ENCODE measurements at places on chromosomes 3 and 15.
A peak's percentile ranks its signal among the peaks of the same experiment; 100 is the strongest.

DNA sequence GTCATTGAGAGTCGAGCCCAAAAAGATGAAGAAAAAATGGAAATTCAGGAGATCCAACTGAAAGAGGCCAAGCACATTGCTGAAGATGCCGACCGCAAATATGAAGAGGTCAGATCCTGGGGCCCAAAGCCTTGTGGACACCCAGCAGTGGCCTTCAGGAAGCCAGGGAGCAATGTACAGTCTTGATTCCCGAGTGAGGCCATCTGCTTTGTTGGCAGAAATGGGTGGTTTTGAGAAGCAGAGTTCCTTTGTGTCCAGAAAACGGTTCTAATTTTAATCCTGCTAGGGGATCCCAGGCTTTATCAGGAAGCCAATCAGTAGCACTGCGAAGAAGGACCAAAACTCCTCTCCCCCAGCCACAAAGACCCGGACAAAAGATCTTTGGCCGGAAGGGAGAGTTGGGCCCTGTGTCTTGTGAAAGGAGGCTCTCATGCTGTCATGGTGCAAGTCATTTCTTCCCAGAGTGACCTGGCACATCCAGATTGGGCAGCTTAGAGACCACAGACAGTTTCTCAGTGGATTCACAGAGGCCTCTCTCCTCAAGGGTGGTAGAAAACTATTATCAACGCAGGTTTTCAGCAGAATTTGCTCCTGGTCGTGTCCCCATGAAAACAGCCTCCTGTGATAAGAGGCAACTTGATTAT, 17.1 kb downstream of the TPM1 start:
- no peak for DNase-seq

GRCh38 chr3:73432023-73432705, 192.6 kb downstream of the PDZRN3 start:
- DNase-seq, result peak; percentile 73

DNA sequence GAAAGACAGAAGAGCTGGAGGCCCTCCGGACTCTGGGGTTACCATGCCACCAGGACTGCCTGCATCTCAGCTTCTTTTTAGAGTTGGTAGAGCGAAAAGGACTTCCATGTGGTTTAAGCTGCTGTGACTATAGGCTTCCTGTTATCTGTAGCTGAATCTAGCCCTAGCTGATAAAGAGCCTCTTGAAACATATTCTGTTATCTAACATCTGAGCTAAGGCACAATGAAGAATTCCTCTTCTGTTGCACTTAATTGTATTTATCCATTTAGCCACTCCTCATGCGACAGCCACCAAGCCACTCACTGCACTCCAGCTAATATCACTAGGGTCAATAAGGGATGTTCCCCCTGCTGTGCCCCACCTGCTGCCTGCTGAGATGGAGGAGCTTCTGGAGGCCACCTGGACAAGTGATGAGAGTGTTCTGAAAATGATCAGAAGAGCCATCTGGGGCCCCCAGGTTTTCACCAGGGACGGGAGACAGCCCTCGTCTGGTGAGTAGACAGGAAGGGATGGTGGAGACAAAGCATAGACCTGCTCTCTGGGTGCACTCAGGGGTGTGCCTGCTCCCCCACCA, 94.6 kb upstream of the PLXNA1 start:
- DNase-seq, result no peak

DNA sequence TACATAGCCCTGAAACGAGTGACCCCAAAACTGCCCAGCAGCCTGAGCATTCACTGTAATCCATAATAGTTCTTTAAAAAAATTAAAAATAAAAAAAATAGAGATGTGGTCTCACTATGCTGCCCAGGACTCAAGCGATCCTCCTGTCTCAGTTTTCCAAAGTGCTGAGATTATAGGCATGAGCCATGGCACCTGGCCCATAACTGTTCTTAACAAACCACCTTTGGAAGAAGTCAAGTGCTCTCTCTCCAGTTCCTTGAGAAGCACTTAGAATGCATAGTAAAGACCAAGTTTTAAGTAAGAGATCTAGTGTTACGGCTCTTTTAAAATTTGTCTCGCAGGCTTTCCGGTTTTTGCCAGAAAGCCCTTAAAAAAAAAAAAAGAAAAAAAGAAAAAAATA, 8.2 kb downstream of the CDC25A start:
- DNase-seq, result no peak

- DNase-seq, result no peak
Observed at GRCh38 chr3:73966733-73967132, 342.0 kb upstream of the PDZRN3 start.
